ENCODE measurements at places on chromosomes 6 and 20.

DNA sequence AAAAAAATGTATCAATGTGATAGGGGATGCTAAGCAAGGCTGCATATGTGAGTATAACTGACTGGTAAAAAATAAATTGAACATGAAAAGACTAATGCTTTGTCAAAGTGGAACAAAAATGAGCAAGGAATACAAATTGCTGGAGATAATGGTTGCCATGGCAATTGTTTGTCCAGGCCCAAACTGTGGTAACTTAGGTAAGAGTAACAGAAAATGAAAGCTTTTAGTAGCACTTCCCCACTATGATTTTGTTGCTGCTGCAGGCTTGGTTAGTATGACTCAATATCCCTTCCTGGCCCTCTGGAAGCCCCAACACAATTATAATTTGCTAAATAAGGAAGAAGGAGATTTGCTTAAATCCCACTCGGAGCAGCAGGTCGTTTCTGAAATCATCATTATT, 577.1 kb downstream of the DOK5 start:
- no peak for DNase-seq

GRCh38 chr20:7775072-7775471, 165.2 kb downstream of the HAO1 start:
- DNase-seq, result no peak

GRCh38 chr20:8557711-8558110, 425.6 kb downstream of the PLCB1 start:
- no peak for DNase-seq

- no peak for DNase-seq
Observed at GRCh38 chr6:69795469-69796072, 1.2 kb downstream of the LMBRD1 start.

DNA sequence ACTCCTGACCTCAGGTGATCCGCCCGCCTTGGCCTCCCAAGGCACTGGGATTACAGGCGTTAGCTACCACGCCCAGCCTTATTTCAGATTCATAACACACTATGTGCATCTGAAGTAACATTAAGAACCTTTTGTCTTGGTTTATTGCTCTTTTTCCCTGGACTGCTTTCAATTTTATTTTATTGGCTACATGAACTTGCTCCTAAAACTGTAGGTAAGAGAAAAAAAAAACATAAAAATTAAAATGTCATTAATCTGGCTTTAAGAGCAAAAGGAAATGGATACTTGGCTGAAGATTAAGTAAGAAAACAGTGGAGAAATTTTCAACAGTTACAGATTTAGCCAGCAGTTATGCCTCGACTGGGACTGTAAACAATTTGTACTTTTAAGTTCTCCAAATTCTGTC, 62.5 kb downstream of the GJA1 start:
- no peak for DNase-seq

- no peak for DNase-seq
Observed at GRCh38 chr6:54308986-54309315, 710 bp downstream of the TINAG start.

DNA sequence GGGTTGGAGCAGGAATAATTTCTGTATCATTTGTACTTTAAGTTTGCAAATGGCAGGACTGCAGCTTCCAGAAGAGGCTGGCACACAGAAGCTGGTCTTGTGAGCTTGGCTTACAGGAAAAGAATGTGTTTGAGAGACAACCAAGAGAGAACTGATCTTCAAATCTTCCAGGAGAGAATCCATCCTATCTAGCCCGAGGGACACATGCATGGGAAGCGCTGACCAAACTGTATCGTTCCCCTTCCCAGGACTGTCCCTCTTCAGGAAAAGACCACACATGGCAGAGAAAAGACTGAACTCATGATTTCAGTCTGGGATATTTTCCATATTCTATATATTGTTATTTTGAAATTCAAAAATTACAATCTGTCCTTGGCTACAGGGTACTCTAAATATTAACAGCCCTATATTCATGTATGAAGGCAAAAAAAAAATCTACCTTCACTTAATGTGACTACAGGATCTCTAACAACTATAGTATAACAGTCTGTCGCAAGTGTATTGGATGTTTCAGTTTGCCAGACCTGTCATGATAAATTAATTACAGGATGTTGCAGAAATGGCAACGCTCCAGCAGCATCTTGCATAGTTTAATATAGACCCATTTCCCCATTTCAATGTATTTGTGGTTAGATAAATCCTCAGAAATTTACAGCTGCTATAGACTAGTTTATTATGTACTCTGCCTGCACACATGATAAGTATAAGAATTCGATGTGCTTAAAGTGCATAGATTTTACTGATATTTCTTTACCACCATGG, 99.4 kb downstream of the MYB start:
- no peak for DNase-seq

- no peak for DNase-seq
Observed at GRCh38 chr20:25355011-25355595, 35.5 kb downstream of the ABHD12 start.

GRCh38 chr20:63463400-63464288, 8.8 kb downstream of the KCNQ2 start:
- DNase-seq, result no peak

DNA sequence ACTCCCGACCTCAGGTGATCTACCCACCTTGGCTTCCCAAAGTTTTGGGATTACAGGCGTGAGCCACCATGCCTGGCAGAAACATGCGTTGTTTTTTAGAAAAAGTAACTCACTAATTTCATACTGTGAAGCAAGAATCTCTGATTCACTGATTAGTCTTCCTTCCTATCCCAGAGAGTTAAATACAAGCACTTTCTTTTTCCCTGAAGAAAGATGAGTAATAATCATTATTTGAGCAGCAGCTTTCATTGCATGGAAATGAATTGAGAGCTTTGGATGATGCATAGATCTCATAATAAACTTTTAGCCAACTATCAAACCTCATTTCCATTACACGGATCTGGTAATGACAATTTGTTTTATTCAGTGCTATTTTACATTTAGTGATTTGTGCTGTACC, 892.5 kb upstream of the EYS start:
- no peak for DNase-seq

- DNase-seq, result no peak
Observed at GRCh38 chr6:105459049-105459448, 56.2 kb upstream of the PREP start.

DNA sequence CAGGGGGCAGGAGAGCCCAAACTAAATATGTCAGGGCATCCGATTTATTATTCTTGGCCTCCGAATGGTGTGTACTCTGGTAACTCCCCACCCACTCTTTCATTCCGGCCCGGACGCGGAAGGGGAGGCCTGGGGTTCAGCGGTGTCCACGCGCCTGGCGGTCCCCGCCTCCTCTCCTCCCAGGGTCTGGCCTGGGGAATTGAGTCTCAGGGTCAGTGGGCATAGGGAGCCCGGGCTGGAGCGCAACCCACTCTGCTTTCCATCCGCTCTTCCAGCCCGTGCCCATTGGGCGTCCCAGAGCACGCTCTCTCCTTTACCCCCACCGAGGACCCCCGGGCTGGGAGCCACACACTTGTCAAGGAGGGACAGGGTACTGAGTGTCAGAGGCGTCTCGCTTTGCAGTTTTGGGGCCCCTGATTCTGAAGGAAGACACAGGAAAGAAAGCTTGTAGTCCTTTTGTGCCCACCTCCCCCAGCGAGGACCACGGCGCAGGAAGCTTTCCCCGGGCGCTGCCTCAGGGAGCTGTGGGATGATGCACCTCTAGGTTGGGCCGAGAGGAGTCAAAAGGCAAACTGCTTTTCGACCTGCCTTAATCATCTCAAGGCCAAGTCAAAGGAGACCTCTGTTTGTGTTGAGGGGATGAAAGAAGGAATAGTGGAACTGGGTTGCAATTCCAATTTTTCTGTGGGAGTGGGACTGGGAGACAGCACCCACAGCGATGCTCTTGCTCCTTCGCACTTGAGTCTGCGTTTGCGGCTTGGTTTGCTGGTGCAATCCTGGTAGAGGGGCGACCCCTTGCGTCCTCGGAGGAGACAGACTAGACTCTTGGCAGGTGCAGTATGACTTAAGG, 2.5 kb downstream of the RSPO3 start:
- peak; percentile 41 for DNase-seq

DNA sequence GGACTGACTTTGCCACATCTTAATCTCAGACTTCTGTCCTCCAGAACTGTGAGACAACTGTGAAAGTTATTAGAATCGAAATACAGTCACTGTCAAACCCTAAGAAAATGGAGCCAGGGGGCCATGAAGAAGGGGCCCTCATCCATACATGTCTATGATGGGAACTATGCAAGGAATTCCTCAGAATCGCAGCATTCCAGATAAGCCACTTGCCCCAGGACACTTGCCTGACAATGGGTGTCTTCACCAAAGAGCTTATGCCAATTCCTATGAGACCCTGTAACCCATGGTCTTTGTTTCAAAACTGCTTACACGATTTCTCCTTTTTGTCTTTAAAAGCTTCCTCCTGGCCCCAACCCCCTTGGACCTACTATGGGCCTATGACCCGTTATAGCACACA, 90.4 kb upstream of the FOXP4 start:
- DNase-seq, result no peak

DNA sequence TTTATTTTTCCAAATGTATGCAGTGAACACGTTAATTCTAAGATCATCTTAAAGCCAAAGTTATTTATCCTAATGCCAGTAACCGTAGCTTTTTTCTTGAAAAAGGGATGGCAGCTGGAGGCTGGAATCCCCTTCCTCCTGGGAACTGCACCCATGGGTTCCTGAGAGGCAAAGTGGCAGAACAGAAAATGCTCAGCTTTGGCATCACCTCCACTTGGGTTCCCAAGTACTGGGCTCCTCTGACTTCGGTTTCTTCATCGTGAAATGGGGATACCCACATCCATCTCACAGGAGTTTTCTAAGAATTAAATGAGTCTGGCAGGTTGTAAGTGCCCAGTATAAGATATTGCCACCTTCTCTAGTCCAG, 6.2 kb upstream of the DDX43 start:
- peak; percentile 10 for DNase-seq

DNA sequence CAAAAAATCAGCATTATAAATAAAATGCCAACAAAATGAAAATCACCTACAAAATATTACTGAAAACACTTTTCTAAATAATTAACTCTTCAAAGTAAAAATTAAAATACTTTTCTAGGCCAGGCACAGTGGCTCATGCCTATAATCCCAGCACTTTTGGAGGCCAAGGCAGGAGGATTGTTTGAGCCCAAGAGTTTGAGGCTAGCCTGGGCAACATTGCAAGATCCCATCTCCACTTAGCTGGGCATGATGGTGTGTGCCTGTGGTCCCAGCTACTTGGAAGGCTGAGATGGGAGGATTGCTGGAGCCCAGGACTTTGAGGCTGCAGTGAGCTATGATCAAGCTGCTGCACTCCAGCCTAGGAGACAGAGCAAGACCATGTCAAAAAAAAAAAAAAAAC, 6.4 kb downstream of the SERPINB9 start:
- DNase-seq, result no peak

- DNase-seq, result no peak
Observed at GRCh38 chr6:23027281-23027680, 457.9 kb downstream of the HDGFL1 start.

DNA sequence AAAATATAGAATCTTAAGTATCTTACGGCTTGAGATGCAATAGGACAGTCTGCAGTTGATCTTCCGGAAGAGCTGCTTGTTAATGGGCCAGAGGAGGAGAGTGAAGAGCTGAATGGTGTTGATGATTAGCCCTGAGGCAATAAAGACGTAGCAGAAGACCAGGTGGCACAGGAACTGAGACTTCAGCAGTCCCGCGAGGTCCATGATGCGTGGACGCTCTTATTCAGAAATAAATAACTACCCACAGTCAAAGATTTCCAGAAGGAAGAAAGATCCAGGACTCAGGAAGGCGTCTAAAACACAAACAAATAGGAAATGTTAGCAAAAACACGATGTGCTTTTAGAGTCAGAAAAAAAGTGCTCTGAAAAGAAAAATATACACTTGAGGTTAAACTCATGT, 41.9 kb downstream of the AGPAT4 start:
- DNase-seq, result no peak

Measured in LoVo (cell line).